ENCODE measurements at places on chromosomes 7 and 10.

GRCh38 chr7:107043921-107044346, 571 bp upstream of the PRKAR2B start:
- DNase-seq, result no peak

GRCh38 chr7:43686991-43687390, 42.3 kb downstream of the COA1 start:
- no peak for DNase-seq

DNA sequence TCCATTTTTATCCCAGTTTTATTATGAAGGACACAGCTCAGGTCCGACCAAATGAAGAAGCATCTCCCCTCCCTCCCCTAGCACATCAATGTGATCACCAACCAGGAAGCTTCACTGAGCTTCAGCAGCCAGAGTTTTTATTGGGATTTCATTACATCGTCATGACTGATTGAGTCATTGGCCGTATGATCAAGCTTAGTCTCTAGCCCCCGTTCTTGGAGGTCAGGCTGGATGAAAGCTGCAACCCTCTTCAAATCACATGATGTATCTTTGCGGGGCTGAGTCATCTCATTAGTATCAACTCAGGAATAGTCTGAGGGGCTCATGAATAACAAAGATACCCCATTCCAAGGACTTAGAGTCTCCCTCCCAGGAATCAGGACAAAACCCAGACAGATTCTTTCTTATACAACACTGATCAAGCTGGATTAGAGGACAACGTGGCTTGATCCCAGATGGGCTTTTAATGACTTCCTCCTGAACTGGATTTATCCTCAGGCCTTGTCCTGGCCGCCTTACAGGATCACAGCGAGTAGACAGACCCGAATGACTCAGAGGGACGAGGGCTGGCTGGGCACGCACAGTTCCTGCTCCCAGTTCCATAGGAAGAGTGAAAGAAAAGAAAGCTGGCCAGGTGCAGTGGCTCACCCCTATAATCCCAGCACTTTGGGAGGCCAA, 14.5 kb downstream of the LIMK1 start:
- peak; percentile 94 for DNase-seq

- DNase-seq, result no peak
Measured at GRCh38 chr7:26857506-26858240, 6.7 kb downstream of the SKAP2 start.

DNA sequence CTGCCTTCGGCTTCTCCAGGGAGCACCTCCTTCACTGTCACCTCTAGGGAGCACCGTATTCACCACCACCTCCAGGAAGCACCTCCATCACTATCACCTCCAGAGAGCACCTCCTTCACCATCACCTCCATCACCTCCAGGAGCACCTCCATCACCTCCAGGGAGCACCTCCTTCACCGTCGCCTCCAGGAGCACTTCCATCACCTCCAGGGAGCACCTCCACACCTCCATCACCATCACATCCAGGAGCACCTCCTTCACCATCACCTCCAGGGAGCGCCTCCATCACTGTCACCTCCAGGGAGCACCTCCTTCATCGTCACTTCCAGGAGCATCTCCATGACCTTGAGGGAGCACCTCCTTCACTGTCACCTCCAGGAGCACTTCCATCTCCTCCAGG, 102.3 kb downstream of the DNAJB6 start:
- no peak for DNase-seq

GRCh38 chr10:69344591-69345252, 66.4 kb downstream of the HK1 start:
- no peak for DNase-seq

- no peak for DNase-seq
Measured at GRCh38 chr7:101999393-101999792, 182.0 kb downstream of the CUX1 start.

GRCh38 chr10:56632537-56632936, 271.5 kb upstream of the ZWINT start:
- no peak for DNase-seq

DNA sequence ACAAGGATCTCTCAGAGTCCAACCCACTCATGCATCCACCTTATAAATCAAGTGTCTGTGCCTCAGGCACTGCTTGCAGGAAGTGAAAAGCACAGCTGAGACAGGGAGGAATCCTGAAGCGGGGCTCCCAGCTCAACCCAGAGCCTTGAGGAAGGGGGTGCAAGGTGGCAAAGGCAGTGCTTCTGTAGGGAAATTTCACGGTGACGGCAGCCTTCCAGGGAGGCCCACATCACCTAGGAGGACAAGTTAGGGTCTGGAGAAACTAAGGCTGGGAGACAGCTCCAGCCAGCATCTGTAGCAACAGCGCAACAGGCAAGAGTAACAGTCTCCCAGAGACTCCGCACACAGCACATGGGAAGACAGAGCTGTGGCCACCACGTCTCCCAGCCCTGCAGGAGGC, 2.7 kb downstream of the AOC1 start:
- no peak for DNase-seq

GRCh38 chr10:86423739-86424138, 57.1 kb upstream of the GRID1 start:
- no peak for DNase-seq

- DNase-seq, result no peak
Measured at GRCh38 chr10:119414081-119414611, 128.4 kb downstream of the RGS10 start.

- no peak for DNase-seq
Measured at GRCh38 chr7:99561737-99562051, 3.3 kb downstream of the ZNF655 start.

DNA sequence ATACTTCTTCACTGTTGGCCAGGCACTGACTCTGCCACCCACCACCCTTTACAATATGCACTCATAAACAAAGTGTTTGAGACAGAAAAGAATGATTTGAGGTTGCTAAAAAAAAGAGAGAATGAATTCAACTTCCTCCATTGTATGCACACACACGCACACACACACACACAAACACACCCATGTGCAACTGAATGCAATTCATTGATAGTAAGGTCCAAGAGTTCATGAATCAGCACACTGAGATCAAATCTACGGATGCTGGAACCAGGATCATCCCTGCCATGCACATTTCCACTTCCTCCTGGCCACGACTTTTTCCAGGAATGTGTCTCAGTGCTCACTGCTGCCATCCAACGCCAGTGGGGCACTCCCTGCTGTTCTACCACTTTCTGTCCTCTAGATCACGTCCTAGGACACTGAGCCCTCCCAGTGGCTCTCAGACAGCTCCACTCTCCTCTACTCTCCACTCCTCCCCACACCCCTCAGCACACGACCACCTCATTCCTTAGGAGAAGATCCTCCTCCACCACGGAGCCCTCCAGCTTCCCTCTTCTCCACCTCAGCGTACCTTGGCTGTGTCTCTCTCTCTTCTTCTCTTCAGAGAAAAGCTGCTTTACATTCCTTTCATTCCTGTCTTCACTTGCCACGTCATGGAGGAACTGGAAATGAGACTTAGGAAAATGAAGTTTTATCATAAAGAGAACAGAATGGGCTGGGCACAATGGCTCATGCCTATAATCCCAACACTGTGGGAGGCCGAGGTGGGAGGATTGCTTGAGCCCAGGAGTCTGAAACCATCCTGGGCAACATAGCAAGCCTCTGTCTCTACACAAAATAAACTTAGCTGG, 12.0 kb upstream of the TMEM213 start:
- DNase-seq, result no peak

GRCh38 chr10:101000915-101001658, 1.5 kb downstream of the LZTS2 start:
- DNase-seq, result peak; percentile 95

- no peak for DNase-seq
Measured at GRCh38 chr7:1065263-1065584, 20.9 kb downstream of the GPR146 start.

DNA sequence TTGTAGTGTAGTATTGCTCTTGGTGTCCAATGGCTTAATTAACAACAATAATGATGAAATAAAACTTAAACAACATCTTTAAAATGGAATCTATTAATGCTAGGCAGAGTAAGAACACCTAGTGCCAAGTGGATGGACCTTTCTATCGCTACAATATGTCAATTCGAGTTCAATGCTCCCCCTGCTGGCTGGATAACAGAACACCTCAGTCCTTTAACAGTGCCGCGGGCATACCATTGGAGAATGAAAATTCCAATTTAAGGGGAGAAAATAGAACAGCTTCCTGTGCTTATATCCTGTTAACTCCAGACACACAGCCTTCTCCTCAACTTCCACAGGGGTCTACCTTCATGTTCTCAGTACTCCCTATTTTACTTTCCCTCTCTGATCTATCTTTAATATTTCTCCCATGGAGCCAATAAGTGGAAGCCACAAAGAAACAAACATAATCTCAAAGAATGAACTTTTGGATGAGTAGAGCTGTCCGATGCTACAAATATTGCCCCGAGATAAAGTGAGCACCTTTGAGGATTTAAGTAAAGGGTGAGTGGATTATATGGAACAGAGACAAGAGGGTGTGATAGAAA, 41.4 kb downstream of the COL1A2 start:
- peak; percentile 67 for DNase-seq

DNA sequence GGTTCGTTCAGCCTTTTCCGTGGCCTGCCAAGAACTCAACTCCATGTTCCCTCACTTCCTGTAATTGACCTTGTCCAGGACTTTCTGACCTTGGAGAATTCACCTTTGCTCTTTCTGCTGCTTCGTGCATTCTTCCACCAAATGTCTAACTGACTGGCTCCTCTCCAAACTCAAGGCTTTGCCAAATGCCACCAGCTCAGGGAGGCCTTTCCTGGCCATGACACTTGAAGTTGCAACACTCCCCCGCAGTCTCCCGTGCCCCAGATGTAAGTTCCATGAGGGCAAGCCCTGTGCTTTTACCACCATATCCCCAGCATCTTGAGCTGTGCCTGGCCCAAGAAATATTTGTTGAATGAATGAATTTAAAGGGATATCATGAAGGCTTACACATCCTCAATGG, 238.4 kb downstream of the ARHGAP21 start:
- DNase-seq, result no peak

GRCh38 chr10:93849593-93849992, 44.2 kb upstream of the SLC35G1 start:
- no peak for DNase-seq

DNA sequence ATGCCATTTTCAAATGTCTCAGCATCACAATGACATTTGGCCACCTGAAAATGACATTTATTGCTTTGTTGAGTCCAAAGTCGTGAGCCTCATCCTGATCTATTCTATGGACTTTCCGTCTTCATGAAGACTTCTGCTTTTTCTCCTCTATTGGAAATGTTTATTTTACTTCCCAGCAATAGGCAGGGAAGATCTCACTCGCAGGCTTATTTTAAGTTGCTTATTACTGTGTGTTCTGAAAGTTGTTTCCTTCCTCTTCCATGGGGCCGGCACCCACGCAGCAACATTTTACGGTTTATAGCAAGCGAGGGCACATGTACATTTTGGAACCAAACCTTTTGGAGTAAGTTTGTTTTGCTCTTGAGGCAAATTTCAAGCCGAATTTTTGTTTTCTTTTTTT, 221.0 kb upstream of the KLF6 start:
- DNase-seq, result no peak

DNA sequence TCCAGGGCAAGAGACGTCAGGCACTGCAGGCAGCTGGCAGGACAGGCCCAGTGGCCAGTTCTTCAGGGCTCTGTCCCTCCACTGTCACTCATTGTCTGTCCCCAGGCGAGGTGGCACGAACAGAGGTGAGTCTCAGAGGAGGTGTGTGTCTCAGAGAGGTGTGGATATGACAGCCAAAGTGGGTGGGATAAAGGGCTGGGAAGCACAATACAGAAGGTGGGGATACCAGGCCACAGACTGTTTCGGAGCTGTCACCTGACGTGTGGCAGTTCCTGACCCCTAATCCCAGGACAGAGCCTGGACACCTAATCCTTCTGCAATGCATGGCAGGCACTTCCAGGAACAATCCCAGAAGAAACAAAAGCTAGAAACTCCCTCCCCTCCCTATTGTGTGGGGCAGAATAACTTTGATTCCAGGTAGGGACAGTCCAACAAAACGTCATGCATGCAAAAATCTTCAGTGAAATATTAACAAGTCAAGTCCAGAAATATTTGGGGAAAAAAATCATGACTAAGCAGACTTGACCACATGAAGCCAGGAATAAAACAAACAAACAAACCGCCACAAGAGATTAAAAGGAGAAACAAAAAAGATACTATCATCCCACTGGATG, 11.6 kb downstream of the KLRG2 start:
- no peak for DNase-seq

- no peak for DNase-seq
Measured at GRCh38 chr7:44379366-44380188, 54.2 kb upstream of the CAMK2B start.

- no peak for DNase-seq
Measured at GRCh38 chr7:101563198-101563901, 65.7 kb downstream of the MYL10 start.

GRCh38 chr7:20917603-20918002, 130.9 kb upstream of the SP8 start:
- DNase-seq, result no peak

- DNase-seq, result no peak
Measured at GRCh38 chr7:101589052-101589451, 40.0 kb downstream of the MYL10 start.

DNA sequence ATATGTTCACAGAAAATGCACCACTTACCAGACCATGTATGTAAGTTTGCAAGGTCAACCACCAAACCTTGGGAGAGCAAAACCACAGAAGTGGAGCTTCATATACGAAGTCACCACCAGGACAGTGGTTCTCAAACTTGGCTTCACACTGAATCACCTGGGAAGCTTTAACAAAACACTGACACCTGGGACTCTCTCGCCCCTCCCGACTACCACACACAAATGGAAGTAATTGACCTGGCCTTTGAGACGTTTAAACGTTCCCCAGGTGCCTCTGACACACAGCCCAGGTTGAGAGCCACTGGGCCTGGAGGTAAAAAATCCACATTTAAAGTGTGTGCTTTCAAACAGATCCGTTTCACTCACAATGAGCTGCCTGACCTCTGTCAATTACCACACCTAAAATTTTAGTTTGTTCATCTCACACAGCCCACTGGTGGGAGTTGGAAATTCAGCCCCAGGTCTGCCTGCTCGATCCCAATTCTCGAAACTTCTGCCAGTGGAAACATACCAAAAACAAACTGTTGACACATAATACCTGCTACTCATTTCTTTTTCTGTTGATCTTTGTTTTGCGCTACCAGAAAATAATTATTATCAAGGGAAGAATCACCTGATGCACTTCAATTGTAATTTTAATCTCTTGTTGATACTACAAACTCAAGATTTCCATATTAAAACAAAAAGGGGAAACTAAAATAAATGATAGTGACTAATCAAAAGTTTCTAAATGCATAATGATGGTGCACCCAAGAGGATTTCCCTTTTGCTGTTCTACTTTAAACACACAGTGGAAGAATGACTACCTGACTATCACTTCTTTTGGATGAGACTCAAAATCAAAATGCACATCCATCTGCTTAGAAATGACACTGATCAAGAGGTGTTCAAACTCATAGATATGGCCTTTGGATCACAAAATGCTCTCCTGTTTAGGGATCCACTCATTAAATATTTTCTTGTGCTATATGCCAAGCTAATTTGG, 26.6 kb downstream of the CDNF start:
- DNase-seq, result no peak

DNA sequence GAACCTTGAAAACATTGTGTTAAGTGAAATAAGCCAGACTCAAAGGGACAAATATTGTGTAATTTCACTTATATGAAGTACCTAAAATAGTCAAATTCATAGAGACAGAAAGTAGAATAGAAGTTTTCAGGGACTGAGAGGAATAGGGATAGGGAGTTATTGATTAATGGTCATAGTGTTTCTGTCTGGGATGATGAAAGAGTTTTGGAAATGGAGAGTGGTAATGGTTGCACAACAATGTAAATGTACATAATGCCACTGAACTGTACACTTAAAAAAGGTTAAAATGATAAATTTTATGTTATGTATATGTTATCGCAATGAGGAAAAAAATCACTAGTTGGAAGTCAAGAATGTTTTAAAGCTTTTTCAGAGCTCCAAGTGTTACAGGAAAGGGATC, 33.5 kb upstream of the IMMP2L start:
- DNase-seq, result no peak

GRCh38 chr7:112462236-112462635, 12.0 kb downstream of the IFRD1 start:
- DNase-seq, result peak; percentile 74
